ENCODE measurements at places on chromosomes 7 and 10.

- no peak for DNase-seq
Observed at GRCh38 chr7:22594020-22594419, 94.0 kb upstream of the STEAP1B start.

DNA sequence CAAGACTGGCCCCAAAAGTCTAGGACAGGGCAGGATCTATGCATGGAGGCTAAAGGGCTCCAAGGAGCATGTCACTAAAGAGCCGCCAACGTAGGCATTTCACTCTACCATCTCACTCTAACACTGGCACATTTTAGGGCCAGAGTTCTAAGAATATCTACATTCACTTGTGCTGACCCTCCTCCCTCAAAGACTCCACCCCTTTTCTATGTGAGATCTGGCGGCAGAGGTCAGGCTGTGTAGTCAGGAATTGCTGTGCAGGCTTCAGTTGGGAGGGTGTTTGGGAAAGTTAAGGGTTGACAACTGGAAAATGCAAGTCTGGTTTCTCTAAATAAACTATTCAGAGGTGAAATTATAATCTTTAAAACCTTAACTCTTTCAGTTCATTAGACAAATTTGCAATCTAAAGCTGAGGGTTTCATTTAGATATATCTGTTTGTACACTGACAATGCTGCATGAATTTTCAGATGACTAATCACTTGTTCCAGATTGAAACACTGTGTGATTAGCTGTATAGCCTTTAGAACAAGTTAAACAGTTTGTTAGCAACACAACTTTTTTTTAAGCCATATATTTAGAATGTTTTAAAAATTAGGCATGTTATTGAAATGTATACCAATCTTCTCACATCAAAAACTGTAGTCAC, 18.2 kb downstream of the LMOD2 start:
- no peak for DNase-seq

DNA sequence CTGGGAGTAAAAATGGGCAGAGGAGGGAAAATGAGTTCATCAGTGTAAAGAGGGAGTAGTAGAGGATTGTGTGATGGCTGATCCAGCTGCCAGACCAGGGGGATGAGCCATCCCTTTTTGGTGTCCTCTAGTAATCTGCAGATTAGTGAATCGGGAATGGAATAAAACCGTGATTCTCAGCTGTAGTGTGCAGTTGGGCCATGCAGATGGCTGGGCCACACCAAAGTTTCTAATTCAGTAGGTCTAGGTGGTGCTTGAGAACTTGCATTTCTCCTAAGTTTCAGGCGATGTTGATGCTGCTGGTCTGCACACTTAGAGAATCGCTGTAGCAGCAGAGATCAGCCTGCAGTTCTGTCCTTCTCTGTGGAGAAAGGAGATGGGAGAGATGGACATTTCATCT, 22.7 kb downstream of the PDCD11 start:
- DNase-seq: no peak

- no peak for DNase-seq
Observed at GRCh38 chr10:10233229-10233628, 784.4 kb upstream of the CELF2 start.

DNA sequence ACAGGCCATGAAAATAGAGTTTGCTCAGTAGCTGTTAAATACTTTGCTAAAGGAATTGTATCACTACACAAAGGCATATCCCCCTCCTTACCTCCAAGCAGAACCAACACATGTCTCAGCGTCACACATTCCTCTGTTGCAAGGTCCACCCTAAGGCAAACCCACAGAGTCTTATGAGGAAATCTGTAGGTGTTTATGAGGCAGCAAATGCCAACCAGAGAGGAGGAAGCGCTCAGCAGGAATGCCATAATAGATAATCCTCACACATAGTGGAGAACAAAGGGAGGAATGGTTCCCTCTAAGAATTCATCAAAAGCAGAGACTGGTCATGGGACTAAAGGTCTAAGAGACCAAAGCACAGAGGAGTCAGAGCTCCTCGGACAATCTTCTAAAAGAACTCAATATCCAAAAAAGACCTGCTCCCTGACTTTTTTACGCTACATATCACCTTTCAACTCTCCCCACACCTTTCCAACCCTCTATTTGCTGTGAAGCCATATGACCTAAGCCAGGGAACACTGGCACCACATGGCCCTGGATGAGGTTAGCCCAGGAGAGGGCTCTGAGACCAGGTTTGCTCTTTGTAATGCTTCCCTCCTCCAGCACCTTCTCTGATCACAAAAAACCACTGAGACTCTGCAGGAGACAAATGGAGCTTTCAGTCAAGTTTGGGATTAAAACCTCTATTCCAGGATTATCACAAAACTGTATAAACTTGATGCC, 7.3 kb downstream of the SLC25A13 start:
- DNase-seq: no peak

- DNase-seq: no peak
Observed at GRCh38 chr10:117086546-117086945, 51.5 kb downstream of the VAX1 start.

GRCh38 chr10:89351780-89352597, 24.2 kb downstream of the IFIT3 start:
- DNase-seq: no peak

DNA sequence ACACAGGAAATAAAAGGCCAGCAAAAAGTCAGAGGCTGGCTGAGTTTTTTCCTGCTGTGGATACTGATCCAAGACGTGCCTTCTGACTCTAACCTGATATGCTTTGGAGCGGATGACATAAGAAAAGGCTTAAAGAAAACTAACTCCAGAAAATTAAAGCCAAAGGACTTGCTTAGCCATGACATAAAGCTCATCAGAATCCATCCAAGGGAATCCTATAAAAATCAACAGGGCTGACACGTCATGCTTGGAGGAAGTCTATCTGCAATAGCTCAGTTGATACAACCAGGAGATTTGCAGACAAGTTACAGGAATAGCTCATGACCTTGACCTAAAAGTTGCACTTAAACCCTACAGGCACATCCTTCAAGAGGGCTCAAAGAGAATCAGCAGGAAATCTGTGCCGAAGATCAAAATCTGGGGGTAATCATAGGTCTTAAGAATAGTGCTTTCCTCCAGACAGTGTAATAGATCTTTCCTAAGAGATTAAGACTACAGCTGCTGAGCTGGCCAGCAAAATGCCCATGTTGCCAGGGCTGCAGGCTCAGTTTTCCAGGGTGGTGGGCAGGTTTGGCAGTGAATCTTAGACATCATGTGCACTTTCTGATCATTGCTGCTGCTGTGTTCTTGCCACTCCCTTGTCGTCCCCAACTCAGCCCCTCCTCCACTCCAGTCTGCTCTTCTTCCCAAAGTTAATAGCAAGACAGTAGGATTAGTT, 111.5 kb upstream of the SVIL start:
- no peak for DNase-seq

- DNase-seq: no peak
Observed at GRCh38 chr10:25176421-25176968, 1.7 kb downstream of the GPR158 start.

GRCh38 chr7:140059273-140060242, 3.2 kb downstream of the PARP12 start:
- DNase-seq: peak; percentile 58

DNA sequence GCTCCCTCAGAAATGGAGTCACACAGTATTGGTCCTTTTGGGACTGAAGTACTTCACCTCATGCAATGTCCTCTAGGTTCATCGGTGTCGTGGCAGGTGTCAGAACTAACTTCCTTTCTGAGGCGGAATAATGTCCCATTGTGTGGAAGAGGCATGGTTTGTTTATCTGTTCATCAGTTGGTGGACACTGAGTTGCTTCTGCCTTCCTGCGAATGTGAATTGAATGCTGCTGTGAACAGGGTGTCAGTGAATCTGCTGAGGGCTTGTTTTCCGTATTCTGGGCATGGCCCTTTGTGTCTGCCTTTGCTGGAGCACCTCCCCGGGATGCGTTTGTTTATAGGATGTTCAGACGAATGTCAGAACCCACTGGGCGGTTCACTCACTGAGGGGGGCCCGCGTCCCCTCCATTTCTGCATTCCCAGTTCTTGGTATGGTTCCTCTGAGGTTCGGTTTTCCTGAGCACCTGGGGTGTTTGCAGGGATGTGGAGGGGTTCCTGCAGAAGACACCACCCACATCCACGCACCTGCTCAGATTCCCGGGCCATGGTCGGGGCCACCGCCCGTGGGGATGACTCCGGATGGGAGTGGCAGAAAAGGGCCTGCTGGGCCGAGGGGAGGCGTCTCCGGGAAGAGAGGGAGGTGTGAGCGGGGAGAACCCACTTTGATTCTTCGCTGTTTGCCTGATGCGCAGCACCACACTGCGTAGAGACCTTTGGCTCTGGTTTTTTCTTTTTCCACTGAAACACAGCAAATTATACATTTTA, 33.1 kb downstream of the CHST12 start:
- no peak for DNase-seq

- peak; percentile 9 for DNase-seq
Observed at GRCh38 chr7:133183042-133183794, 69.7 kb upstream of the EXOC4 start.
